SW 1271 (cell line): ENCODE measurements at places on chromosomes 2 and 18.
A peak's percentile ranks its signal among the peaks of the same experiment; 100 is the strongest.

- DNase-seq, result no peak
These were observed 15.5 kb downstream of the DUSP19 start for GRCh38 chr2:183093857-183094657.

GRCh38 chr2:203673933-203674332 lies 32.5 kb upstream of the CD28 start:
- DNase-seq, result no peak

DNA sequence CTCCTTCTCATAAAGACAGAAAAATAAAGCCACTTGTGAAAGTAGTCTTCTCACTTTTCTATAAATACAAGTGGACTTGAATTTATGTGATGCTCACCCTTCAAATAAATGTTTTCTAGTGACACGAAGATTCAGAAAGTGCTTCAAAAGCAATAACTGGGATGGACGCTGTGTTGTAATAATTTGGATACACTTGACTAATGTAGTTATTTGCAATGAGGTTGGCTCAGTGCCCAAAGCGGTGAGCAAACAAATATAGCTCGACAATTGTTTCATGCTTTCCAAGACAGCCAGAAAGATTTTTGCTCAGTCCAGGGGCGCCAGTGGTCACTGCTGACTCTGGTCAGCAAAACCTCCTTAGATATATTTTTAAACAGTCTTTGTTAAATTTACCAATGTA lies 278.6 kb upstream of the KLHL14 start:
- no peak for DNase-seq

GRCh38 chr2:29664578-29664977 lies 256.8 kb downstream of the ALK start:
- DNase-seq, result no peak

GRCh38 chr2:25105336-25106085 lies 62.9 kb downstream of the POMC start:
- peak; percentile 50 for DNase-seq
